ENCODE measurements at places on chromosomes 5 and 9.

GRCh38 chr9:128262687-128263086 lies 13.1 kb downstream of the GOLGA2 start:
- no peak for DNase-seq

DNA sequence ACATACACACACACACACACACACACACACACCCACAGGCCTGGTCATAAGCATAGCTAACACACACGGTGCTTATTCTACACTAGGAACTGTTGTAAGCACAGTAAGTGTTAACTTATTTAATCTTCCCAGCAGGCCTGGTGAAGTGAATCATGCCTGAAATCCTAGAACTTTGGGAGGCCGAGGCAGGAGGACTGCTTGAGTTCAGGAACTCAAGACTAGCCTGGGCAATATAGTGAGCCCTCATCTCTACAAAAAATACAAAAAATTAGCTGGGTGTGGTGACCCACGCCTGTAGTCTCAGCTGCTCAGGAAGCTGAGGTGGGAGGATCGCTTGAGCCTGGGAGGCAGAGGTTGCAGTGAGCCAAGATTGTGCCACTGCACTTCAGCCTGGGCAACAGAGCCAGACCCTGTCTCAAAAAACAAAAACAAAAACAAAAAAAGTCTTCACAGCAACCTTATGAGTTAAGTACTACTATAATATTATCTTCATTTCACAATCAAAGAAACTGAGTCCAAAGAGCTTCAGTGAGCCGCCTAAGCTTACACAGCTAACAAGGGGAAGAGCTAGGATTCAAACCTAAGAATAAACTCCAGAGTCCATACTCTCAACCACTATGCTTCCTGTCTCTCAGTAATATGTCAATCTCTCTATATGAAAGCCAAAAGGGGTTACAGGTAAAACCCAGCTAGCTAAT lies 2.3 kb downstream of the MEGF9 start:
- DNase-seq, result no peak

GRCh38 chr9:135098400-135099105 lies 11.1 kb downstream of the OLFM1 start:
- no peak for DNase-seq

DNA sequence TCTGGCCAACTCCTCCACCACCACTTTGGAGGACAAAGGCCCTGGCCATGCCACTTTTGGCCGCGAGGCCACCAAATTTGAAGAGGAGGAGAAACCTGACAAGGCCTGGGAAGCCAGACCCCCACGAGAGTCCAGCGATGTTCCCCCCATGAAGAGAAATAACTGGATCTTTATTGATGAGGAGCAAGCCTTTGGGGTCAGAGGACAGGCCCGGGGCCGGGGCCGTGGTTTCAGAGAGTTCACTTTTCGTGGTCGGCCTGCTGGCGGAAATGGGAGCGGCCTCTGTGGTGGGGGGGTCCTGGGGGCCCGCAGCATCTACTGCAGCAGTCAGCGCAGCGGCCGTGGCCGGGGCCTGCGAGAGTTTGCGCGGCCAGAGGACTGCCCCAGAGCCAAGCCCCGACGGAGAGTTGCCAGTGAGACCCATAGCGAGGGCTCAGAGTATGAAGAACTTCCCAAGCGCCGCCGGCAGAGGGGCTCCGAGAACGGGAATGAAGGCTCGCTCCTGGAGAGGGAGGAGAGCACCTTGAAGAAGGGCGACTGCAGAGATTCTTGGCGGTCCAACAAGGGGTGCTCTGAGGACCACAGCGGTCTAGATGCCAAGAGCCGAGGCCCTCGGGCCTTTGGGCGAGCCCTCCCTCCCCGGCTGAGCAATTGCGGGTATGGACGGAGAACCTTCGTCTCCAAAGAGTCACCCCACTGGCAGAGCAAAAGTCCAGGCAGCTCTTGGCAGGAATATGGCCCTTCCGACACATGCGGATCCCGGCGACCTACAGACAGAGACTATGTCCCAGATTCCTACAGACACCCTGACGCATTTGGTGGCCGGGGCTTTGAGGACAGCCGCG lies 27.4 kb upstream of the POMT1 start:
- DNase-seq, result no peak

DNA sequence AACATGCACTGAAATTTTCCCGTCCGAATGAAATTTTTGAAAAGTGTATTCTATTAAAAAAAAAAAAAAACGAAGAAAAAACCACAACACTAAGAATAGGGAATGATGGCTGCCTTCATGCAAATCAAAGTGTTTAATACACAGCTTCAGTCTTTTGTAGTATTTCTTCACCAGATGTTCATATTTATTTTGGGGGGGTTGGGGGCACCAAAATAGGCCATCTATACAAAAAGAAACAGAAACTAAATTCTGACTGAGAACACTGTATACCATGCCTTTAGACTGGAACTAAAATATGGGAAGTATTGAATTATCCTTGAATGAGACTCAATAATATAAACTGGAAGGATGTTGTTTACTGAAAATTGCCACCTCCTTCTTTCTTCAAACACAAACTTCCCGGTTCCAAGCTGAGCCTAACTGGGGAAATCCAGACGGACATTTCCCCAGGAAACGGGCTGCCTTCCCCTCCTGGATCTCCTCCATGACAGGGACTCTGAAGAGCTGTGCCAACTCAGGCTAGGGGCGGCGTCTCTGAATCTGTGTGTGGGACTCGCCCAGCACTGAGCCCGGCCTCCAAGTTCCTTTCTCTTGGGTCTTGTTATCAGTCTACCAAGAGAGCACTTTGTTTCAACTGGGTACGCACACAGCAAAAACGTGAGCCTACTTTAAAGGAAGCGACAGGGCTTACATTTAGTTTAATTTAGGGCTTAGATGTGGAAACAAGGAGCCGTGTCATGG lies 511.3 kb upstream of the ADAMTS16 start:
- no peak for DNase-seq

- DNase-seq, result no peak
Observed at GRCh38 chr5:114054594-114054993, 307.3 kb upstream of the KCNN2 start.

- DNase-seq, result no peak
Observed at GRCh38 chr5:158691631-158692255, 408.0 kb downstream of the EBF1 start.

GRCh38 chr5:65506961-65507360 lies 25.2 kb upstream of the ADAMTS6 start:
- DNase-seq, result no peak

DNA sequence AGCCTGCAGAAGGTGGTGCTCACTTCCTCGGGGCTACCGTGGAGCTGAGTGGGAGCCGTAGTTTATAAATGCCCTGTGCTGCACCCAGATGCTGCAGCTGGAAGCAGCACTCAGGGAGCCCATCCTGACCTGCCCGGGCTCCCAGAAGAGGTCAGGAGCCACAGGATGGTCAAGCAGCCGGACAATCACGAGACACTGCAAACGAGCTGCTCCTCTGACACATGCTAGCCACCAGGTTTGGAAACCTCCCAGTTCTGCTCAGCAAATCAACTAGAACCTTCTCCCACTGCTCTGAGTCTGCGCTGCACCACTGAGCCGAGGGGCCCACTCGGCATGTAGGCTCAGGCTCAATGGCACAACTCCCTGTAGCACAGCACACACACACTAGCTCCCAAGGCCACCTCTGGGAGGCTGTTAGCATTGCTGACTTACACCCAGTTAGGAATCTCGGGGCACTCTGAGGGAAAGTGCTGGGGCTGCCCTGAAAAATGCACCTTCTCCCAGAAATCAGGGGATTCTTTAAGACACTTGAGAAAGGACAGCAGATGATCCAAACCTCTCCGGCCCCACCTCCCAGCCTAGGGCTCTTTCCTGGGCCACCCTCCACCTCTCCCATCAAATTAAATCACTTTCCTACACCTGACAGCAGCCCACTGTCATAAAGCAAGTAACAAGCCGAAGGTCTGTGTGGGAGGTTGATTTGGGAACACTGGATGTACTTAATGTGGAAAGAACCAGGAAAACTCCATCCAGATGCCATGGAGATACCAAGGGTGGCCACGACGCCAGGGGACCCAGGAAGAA lies 59.1 kb downstream of the PSMB7 start:
- no peak for DNase-seq

Data from activated CD8-positive, alpha-beta memory T cell treated with anti-CD3 and anti-CD28 coated beads for 1 hour (primary cell).